ENCODE measurements at places on chromosomes 1 and 21.

DNA sequence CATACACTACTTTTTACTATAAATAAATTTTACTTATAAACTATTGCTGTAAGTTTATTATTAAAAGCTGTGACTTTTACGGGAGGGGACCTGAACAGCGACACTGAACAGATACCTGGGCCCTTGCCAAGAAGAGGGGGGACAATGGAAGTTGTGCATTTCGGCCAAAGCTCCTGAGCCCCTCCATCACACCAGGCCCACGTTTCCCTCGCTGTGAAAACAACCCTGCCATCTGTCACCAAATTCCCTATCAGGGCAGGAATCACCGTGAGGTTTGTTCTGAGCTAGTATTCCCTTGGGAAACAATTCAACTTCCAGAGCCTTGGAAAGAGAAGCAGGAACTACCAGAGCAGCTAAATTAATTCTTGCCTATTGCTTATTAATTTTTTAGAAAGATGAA, 37.0 kb downstream of the VTCN1 start:
- ATAC-seq, result no peak

DNA sequence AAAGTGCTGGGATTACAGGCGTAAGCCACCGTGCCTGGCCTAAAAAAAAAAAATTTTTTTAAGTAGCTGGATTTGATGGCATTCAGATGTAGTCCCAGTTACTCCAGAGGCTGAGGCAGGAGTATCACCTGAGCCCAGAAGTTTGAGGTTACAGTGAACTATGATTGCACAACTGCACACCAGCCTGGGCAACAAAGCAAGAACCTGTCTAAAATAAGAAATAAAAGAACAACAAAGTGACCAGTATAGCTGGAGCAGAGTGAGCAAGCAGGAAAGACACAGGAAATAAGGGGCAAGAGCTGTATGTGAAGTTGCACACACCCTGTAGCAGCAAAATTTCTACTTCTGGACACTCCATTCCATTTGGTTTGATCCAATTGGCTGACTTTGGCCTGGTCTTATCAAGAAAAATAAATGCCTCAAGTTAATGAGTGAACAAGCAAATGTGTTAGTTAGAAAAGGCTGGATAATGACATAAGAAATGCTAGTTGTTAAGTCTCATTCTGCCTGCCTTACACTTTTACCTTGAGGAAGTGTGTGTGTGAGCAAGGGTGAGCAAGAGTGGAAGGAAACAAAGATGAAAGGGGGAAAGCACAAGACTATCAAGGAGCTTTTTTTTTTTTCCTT, 7.9 kb downstream of the ATP5IF1 start:
- ATAC-seq, result no peak

DNA sequence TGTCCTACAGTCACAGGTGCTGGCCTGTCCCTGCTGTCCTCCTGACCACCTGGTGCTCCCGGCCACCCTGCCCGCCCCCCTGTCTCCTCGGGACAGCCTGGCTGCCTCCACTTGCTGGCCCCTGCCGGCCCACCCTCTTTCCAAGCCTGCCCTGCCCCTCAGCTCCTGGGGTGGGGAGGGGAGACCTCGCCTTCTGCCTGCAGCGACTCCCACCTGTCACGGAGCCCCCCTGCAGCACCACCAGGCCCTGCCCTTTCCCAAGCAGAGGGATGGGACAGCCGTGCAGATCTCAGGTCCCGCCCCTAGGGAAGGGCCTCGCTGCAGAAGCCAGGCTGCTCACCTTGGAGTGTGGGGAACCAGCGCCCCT, 7.5 kb downstream of the LRRC3 start:
- ATAC-seq, result no peak

DNA sequence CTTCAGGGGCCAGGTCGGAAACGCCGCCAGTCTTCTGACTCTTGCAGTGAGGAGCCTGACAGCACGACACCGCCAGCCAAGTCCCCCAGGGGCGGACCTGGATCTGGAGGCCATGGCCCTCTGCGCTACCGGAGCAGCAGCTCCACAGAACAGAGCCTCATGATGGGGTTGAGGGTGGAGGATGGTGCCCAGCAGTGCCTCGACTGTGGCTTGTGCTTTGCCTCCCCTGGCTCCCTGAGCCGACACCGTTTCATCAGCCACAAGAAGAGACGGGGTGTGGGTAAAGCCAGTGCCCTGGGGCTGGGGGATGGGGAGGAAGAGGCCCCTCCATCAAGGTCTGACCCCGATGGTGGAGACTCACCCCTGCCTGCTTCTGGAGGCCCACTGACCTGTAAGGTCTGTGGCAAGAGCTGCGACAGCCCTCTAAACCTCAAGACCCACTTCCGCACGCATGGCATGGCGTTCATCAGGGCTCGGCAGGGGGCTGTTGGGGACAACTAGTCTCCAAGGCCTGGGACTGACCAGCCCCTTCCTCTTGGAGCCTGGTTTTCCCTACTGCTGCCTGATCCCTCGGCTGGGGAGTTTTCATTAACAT, 8.7 kb downstream of the ZNF687 start:
- no peak for ATAC-seq

- ATAC-seq, result no peak
Measured at GRCh38 chr1:42317308-42317707, 17.7 kb downstream of the FOXJ3 start.
